Motor neuron (in vitro differentiated cells): ENCODE measurements at places on chromosomes 13 and 19.

- no peak for ATAC-seq
Measured at GRCh38 chr19:3321696-3322095, 44.7 kb upstream of the NFIC start.

- peak; percentile 27 for ATAC-seq
Measured at GRCh38 chr13:48492096-48492440, 40.8 kb downstream of the RCBTB2 start.

- no peak for ATAC-seq
Measured at GRCh38 chr13:69010789-69011188, 1096.8 kb upstream of the ATXN8OS start.

- ATAC-seq: no peak
Measured at GRCh38 chr19:11868188-11868587, 19.4 kb upstream of the ZNF69 start.

DNA sequence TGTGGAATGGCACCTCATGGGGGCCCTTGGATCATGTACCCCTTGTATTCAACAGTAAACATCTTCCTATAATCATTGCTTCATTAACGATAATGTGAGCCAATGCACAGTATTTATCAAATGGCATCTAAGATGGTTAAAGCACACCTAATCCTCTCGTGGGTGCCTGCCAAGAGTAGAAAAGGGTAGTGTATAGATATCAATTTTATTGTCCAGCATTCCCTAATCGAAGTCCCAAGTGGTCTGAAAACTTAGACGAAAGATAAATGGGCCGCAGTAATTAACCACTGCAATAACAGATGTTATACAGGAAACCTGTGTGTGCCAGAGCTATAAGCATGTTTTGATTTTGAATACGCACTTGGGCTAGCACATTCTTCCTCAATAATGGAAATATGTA is 667 bp upstream of the MBNL2 start:
- ATAC-seq: no peak

DNA sequence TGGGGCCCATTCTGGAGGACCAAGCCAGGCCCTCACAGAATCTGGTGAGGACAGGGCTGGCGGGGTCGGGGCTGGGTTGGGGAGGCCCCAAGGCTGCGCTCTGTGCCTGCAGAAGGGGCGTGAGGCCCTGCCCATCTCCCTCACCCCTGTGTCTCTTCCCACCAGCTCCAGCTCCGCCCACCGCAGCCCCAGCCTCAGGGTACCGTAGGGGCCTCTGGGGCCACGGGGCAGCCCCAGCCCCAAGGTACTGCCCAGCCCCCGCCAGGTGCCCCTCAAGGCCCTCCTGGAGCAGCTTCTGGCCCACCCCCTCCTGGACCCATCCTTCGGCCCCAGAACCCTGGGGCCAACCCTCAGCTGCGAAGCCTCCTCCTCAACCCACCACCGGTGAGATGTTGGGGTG is 15.4 kb upstream of the PTOV1 start:
- ATAC-seq: no peak

DNA sequence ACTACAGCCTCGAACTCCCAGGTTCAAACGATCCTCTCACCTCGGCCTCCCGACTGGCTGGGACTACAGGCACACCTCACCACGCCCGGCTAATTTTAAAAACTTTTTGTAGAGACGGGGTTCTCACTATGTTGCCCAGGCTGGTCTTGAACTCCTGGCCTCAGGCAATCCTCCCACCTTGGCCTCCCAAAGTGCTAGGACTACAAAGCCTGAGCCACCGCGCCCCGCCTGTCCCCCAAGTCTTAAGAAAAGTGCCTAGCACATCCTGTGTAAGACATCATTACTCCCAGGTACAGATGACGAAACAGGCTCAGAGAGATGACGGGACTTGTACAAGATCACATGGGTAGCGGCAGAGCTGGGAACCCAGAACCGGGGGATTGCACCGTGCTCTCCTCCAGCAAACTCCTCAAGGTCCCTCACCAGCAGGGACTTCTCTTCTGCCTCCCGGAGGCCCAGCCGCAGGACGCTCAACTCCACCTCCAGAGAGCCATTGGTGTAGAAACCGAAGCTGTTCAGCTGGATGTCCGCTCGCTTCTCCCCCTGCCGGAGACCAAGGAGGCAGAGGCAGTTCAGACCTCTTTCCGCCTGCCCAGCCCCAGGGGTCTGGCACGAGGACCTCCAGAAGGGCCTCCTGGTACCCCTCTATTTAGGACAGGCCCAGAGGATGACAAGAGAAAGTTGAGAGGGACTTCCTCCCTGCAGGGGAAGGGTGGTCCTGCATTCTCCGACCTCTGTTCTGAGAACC is 1.0 kb downstream of the GPR108 start:
- peak; percentile 10 for ATAC-seq
